Fibroblast of skin of back (primary cell): ENCODE measurements at places on chromosomes 1 and 21.

DNA sequence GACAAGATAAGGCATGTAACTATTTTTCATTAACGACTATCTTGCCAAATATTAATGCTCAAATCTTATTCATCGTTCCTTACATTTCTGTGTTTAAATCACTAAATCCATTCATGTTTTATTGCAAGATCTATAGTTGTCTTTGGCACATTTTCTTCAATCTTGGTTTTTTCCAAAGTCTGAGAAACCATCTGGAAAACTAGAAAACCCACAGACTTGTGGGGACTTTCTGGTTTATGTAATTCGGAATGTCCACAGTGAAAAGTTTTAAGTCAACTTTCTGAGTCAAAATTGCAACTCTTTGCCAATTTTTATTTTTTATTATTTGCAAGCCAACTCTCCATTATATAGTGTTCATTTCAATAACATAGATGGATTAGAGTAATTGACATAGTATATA, 520.8 kb upstream of the ADAMTS5 start:
- DNase-seq, result no peak

DNA sequence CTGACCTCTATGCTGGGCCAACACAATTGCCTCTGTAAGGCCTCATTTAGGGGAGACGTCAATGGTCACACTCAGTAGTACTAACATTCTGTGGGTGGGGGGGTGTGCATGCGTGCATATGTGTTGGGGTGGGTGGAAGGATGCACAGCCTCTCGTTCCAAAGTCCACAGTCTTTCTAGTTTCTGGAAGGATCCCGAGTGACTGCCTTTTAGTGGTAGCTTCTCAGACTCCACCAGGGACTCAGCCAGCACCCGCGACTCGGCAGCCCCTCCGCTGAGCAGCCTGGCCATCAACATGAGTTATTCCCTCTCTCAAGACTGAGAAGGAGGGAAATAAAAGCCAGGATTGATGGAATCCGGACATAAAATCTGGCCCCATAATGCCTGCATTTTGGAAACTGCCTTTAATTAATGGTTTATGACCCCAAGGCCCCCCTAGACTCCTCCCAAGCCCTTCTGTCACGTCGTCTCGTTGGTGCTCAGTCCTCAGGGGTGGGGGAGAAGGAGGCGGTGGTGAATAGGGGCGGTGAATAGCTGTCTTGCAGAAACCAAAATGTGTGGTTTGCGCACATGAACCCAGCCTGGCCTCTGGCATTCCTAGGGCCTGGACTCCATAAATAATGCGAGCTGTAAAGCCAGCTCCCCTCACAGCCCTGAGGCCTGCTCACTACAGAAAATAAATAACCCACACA, 65.1 kb upstream of the TMEM51 start:
- DNase-seq, result no peak

- DNase-seq, result no peak
Observed at GRCh38 chr1:200411406-200412257, 1.8 kb upstream of the ZNF281 start.

GRCh38 chr1:193437785-193438184, 251.4 kb upstream of the B3GALT2 start:
- DNase-seq, result no peak

DNA sequence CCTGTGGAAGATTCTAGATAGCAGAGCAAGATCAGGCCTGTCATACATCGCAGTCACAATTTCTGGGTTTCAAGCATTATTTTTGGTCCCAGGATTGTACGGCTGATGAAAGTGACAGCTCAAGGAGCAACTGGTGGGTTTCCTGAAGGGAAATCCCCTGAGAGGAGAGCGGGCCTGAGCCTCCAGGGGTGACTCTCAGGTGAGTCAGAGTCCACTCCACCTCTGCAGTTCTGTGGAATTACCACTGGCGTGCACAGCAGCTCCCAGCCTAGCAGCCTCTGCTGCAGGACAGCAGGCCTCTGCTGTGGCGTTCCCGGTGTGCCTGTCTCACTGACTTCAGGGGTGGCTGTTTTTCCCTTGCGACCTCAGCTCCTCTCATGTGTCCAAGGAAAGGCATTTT, 24.4 kb downstream of the SLC66A1 start:
- DNase-seq, result no peak

DNA sequence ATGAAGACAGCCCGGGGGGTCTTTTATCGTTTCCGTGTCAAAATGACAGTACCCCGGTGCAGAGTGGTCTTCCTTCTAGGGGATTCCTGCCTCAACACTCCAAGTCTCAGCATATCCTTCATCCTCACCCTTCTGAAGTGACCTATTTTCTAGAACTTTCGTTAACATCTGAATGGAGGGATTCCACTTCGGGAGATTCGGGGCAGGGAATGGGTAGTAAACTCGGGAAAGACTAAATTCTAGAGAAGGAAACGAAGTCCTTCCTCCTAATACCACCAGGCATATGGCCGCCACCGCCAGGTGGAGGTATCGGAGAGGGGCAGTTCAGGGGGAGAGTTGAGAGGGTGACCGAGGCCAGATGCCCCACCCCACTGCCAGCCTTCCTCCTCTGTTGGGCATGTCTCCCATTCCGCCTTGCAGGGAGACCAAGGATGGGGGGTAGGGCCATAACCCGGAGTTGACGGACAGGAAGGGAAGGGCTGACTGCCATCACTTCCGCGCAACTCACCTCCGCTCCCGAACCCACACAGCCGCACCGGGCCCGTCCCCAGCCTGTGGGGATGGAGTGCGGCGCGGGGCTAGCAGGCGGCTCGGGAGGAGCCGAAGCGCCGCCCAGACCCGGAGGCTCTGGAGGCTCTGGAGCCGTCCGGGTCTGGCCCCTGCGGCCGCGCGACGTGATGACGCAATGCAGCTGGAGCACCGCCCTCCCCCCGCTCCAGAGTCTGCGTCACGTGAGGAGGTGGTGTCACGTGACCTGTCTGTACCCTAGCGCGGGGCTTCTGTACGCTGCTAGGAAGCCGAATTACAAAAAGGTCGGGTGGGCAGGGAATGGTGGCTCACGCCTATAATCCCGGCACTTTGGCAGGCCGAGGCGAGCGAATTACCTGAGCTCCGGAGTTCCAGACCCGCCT, at the start of gene KLHL12:
TSS of gene KLHL12 (minus strand) at position 654 of the 911 bp plus-strand sequence. CDS start 2,072 bp downstream, outside the sequence.
- DNase-seq, result peak; percentile 96

DNA sequence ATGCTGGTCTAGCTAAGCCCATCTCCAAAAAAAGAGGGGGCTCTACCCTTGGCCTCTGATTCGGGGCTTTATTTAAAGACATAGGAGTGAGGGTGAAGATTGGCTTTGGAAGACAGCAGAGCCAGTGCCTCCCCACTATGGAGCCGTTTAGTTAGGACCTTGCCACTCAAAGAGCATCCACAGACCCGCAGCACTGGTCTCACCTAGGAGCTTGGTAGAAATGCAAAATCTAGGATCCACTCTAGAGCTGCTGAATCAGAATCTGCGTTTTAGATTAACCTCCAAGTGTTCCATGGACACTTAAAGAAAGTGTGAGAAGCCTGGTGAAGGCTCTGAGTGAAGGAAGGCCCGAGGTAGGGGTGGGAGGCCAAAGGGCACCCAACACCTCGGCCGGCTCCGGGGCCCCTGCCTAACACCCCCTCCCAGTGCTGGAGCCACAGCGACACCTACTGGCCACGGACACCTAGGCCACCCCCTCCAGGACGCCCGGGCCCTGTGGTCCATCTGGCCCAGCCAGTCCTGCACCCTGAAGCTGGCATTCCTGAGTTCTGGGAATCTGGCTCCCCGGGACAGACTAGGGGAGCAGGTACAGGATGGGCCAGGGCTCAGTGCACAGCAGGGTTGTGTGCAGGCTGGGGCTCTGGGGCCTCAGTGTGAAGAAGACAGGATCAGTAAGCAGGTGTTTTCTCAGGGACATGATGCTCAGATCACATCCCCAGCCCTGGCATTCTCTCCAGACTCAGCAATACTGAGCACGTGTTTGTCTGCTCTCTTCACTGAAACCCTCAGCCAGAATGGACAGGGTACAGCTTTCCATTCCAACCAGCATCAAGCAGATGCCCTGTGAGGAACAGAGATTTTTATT, 79.2 kb downstream of the TMEM53 start:
- DNase-seq, result peak; percentile 46

GRCh38 chr1:219385787-219386427, 212.2 kb downstream of the LYPLAL1 start:
- DNase-seq, result peak; percentile 54
